ENCODE measurements at places on chromosomes 5 and 9.

DNA sequence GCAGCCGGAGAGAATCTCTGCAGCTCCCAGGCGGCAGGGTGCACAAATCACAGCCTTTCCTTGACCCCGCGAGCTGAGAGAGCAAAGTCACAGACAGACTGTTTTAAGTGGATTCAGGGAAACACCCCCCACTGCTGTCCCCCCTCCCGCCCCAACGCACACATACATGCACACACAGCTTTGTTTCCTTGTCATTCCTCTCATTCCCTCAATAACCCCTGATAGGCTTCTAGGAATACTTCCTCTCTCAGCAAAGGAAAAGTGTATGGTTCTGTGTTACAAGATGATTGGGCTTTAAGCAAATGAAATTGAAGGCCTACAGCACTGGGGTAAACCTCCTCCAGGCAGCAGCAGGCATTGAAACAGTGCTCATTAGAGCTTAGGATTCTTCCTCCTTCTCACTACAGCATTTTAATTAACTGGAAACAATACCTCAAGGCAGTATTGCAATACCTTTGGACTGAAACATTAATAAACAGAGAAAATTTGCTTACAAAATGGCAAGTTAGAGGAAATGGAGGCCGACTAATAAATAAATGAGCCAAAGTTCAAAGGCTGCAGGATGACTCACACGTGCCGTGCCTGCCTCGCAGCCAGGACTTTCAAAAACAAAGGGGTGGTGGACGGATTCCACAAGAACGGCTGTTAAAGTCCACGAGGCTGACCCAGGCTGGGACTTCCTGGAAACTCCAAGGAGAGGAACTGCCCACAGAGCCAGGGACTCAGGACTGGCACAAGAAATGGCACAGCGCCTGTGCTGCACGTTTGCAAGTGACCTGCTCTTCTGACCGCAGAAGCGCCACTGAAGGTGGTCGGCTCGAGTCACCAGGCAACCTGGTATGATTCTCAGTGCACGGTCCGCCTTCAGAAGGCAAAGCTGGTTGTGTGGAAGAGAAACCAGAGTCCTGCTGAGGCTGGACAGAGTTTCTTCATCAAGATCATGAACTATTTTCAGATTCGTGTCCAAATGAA is 236.2 kb downstream of the SYK start:
- no peak for DNase-seq

DNA sequence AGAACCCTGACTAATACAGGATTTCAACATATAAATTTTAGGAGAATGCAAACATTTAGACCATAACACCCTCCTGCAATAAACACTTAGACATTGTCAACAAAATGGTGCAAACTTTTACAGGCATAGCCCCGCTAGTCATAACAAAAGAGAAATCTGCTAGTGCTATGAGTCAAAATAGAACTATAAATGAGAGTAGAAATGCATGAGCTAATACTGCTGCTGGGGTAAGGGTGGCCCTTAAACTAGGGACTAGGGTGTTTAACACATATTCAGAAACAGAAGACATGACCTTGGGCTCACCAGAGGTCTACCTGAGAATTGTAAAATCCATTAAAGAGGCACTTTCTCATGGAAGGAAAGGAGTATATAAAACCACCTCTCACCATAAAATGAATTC is 131.6 kb downstream of the TLR4 start:
- no peak for DNase-seq

- no peak for DNase-seq
These were observed 24.3 kb upstream of the KCNV2 start for GRCh38 chr9:2693056-2693455.

DNA sequence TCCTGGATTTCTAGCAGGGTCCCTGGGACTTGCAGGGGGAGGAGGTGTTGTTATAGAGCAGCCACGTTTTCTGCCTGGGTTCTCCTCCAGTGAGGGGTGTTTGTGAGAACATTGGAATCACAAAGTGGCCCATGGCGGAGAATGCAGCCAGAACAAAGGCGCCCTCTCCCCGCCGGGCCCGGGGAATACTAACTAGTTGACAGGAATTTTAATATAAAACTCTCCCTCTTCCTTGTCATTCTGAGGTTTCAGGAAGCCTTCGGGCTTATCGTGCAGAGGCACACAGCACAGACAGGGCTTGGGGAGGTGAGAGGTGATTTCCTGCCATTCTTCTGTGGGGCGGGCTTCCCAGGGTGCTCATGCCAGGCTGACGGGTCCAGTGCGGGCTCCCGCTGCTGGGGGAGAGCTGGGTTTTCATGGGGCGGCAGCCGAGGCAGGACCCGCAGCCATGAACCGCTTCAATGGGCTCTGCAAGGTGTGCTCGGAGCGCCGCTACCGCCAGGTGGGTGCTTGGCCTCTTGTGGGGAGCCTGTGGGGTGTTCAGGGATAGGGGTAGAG is 37.7 kb downstream of the RGS3 start:
- no peak for DNase-seq

- no peak for DNase-seq
These were observed 39.3 kb upstream of the KIAA1958 start for GRCh38 chr9:112447283-112447761.

DNA sequence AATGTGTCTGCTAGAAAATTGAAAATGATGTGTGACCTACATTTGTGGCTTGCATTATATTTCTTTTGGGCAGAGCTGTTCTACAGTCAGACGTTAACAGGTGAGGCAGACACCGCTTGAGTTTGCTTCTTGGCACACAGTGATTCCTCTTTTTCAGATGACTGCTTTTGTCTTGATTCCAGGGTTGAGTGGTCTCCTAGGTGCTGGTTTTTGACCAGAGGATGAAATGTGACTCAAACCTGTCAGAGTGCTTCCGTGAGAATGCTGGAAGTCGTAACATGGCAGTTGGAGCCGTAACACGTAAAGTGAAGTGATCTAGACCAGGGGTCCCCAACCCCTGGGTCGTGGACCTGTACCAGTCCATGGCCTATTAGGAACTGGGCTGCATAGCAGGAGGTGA is 28.3 kb upstream of the NDFIP1 start:
- DNase-seq, result no peak

DNA sequence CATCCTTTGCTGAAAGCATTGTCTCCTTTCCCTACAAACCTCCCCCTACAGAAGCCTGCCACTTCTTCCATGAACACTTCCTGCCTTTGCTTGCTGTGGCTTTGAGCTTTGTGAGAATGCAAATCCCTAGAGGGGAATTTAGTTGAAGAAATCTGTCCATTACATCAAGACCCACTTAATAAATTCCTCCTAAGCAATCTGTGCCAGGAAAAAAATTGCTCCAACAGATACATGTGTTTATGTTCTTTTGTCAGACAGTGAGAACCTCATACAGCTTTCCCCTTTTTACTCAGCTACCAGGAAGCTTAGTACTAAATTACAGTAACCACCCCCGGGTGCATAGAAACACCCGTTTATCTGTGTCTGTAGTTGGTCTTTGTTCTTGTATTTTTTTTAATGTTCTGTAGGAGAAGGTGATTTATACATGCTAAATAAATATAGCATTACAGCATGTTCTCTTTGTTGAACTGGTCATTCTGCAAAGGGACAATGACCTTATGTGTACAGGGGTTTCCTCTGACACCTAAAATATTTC is 43.9 kb downstream of the SH3TC2 start:
- DNase-seq, result no peak

- DNase-seq, result no peak
These were observed 53.5 kb downstream of the FBXO38 start for GRCh38 chr5:148437249-148437648.

DNA sequence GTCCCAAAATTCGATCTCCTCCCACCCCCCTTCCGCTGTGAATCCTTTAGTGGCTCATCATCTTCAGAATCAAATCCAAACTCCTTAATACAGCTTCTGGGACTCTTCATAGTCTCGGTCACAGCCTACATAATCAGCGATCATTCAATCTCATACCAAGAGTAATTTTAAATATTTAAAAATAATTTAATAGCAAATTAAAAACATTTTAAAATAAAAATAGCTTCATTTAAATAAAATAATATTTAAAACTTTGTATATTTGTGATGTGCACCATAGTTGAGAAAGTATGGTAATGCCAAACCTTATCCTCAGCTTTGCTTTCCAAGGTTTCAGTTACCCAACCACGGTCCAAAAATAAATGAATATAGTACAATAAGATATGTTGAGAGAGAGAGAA is 70.0 kb upstream of the NR3C1 start:
- no peak for DNase-seq

- no peak for DNase-seq
These were observed 157.9 kb upstream of the FBN2 start for GRCh38 chr5:128695791-128696530.

- no peak for DNase-seq
These were observed 118.0 kb downstream of the FSTL4 start for GRCh38 chr5:133494232-133494922.

DNA sequence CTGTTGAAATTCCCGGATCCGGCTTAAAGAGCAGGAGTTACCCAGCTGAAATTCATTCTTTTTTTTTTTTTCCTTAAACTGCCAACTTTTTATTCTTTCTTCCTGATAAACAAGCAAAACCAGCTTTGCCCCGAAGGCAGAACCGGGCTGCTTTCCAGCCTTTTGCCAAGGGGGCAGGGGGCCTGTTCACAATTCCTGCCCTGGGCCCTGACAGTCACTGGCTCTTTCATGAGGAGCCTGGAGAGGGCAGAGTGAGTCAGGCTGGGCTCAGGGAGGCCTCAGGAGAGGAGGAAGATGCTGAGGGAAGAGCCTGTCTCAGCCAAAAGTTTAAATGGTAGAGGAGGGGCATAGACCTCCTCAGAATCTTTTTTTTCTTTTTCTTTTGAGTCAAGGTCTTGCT is 4.8 kb downstream of the GLIPR2 start:
- DNase-seq, result no peak

DNA sequence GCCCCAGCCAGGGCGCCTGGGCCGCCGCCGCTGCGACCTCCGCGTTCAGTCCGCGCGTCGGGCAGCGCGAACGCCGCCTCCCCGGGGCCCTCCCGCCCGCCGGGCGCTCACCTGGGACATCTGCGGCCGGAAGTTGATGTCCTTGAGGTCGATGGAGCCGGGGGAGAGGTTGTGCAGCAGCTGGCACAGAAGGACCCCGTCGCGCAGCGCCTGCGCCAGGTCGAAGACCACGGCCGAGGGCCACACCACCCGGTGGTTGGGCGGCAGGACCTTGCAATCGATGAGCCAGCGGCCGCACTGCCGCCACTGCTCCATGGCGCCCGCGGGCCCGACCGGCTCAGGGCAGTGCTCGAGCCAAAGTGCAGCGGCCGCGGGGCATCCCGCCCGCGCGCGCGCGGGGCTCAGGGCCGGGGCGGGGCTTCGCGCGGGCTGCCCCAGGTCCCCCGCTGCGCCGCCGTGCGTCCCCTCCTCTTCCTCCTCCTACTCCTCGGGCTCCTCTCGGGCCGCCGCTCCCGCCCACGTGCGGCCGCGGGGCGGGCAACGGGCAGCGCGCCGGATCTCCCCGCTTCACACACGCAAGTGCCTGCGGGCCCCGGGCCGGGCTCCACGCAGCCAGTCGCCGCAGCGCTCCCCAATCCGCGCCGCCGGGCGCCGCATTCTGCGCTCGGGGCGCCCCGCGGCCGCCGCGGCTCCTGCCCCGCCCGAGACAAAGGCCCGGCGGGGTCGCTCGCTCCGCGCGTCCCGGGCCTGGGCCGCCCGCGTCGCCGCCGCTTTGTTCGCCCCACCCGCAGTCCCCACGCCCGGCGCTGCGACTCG is at the start of gene VAV2:
VAV2 (minus strand) TSS at position 361 of the 816 bp plus-strand sequence; CDS start at position 315, 46 bp downstream.
- DNase-seq, result no peak

DNA sequence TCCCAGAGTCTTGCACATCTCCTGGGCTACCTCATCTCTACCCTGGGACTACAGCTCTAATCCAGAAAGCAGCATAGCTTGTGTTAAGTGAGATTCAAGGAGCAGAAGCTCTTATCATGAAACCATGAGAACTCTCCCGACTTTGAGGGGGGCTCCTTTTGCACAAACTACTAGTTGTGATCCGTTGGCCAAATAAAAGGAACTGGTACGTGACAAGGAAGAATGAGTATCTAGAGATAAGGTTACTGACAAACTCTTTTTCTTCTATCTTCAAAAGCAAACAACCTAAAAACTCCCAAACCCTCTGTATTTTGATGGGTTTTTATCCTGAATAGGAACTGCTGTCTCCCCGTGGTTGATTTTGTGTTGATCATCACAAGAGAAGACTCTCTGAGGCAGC is 168.5 kb downstream of the SLC24A2 start:
- no peak for DNase-seq

DNA sequence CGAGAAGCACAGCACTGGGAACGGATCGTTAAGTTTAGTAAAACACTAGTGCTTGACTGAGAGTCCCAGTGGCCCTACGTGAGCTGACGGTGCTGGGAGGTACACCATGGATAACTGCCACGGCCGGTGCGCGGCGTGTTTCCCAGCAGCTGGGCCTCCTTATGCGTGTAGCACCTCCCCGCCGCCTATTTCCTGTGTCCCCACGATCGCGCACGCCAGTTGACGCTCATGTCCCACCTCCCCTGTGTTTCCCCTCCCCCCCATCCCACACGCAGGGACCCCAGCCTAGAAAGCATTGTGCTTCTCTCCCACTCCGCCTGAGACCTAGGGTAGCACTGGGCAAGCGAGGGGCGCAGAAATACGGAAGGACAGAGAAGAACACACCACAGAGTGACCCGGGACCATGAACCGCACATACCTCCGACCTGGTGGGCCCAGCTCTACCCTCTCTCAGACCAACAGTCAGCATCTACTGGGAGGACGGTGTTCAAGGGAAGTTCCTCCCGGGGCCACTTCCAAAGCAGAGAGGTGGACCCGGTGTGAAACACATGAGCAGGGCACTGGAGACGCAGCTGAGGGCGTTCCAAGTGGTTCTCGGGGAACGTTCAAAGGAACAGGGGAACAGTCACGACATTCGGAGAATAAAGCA is 45.6 kb downstream of the DBH start:
- no peak for DNase-seq
